NCI-H1105 (cell line): ENCODE measurements at places on chromosomes 5 and 9.

DNA sequence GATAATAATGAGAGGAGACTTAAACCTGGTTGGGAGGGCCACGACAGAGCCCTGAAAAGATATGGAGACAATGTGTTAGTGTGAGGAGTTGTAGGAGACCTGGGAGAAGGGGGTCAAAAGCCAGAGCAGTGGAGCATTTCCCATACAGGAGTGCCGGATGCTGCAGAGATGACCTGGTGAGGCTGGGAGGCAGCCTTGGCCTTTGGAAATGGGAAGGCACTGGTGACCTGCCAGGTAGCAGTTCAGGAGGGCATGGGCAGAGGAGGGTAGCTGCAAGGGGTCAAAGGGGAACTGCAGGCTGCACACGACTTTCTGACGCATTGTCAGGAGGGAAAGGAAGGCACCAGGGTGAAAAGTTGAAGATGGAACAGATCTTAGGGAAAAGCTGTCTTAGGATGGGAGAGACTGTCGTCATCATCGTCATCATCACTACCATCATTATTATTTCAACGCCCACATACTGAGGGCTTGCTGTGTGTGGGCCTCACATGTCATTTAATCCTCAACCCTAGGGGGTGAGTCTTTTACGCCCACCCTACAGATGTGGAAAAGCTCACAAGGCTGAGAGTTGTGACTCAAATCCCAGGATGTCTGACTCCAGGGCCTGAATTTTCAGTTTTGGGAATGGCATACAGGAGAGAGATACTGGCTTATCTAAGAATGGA lies 13.3 kb downstream of the ARAP3 start:
- DNase-seq, result no peak

DNA sequence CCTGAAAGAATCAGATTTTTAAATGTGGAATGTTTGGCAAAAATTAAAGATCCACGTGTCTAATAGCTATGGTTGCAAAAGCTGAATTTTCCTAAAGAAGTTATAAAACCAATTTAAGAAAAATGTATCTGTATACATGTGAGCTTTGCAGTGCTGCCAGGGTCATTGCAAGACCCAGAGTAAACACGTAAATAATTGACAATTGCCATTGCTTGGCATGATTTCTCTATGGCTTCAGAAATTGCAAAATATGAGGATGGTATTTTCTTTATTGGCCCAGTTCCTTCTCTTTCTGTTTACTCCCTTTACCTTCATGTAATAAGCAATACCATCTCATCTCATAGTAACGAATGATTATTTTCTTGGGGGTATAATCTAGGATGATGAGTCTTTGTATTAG lies 123.9 kb downstream of the ERCC6L2 start:
- DNase-seq, result no peak

DNA sequence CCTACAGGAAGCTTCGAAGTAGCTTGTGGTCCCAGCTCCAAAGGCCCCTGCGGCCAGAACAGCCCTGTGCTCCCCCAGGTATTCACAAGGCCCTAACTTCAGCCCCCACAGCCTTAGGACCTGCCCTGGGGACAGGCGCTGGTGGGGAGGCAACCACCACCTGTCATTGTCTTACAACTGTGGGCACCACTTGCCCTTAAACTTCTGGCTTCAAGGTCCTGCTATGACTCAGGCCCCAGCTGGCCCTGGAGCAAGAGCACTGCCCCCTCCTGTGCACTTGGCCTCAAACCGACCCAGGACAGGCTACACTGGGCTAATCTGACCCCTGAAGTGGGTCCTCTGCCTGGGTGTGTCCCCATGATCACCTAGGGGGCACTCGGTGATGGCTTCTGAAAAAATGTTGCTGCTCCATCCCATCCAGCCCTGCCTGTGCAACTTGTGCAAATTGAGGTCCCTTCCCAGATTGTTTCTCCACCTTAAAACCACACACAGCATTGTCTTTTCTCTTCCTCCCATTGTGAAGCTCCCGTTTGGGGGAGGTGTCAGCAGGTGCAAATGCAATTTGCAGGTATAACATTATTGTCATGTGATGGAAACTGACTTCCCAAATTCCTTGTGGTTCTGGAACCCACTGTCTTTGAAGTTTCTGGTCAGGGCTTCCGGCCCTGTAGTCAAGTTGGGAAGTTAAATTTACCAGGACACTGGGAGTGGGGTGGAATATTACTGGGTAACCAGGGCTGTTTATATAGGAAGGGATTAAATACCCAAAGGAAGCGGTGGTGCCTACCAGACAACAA lies 1.1 kb upstream of the PROB1 start:
- no peak for DNase-seq

DNA sequence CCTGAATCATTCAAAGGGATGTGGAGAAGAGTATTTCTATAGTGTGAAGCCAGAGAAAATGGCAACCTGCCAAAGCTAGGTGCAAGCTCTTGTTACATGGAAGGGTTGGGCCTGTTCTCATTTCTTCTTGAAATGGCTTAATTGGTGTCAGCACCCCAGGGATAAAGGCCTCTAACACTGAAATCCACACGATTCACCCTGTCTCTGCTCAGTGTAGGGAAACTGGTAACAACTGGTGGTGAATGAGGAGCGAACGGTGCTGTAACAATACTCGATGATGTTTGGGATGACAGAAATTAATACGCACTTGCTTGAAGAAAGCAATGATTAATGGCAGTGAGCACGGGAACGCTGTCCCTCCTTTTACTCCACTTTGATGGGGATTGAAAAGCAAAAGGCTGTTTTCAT lies 16.2 kb downstream of the PBX3 start:
- DNase-seq, result peak; percentile 97

GRCh38 chr5:17113174-17113958 lies 104.1 kb upstream of the BASP1 start:
- DNase-seq, result no peak

DNA sequence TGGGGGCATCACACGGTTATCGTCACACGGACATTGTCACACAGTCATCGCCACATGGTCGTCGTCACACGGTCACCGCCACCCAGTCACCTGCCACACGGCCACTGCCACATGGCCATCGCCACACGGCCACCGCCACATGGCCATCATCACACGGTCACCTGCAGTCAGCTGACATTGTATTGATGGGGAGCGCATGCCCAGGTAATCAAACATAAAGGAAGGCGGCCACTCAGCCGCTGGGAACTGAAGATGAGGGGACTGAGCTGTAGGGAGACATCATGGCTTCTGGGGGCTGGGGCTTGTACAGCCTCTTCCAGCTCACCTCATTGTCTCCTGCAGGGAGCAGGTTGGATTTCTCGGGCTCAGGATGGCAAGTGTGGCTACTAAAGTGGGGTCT lies 49.2 kb downstream of the MRPL36 start:
- no peak for DNase-seq

GRCh38 chr9:133080161-133080560 lies 18.4 kb downstream of the CEL start:
- DNase-seq, result no peak

- DNase-seq, result no peak
Observed at GRCh38 chr9:79043916-79044315, 527.8 kb upstream of the TLE4 start.

GRCh38 chr9:19623941-19624340 lies 164.9 kb downstream of the SLC24A2 start:
- no peak for DNase-seq

GRCh38 chr5:149413477-149414210 lies 34.6 kb upstream of the IL17B start:
- DNase-seq, result no peak

DNA sequence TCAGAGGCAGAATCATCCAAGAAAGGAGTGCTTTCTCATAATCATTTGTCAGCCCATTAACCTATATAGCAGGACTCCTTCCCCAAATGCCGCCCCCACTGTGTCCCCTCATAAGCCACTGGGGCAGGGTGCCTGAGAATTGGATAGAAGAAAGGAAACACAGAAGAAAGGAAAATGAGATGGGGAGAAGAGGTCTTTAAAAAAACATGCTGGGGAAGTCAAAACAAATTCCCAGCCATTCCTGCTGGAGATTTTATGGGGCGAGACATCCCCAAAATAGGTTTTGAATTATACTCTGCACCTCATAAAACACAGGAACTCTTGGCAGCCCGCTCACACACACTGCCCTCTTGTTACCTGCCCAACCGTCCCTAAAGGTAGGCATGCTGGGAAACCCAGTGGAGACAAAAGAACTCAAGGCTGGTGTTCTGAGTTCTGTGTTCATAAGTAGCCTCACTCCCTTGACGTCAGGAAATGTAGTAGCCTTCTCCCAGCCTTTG lies 19.7 kb downstream of the ASTN2 start:
- no peak for DNase-seq

GRCh38 chr5:177249761-177250537 lies 53.6 kb downstream of the RAB24 start:
- no peak for DNase-seq

DNA sequence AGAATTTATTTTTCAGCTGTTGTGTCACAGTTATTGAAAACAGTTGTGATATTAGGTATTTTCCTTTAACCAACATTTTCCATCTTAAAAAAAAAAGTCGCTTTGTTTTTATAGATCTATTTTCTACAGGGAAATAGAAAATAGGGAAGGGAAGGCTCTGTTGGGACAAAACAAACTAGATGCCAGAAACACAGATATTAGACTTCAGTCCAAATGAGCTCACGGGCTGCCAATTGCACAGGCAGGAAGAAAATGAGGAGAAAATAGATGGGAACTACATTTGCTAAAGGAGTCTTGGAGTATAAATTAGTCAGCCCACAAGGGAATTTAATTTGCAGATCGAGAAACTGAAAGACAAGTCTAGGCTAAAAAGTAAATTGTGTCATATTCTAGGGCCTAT lies 21.4 kb upstream of the ISOC1 start:
- DNase-seq, result no peak

- no peak for DNase-seq
Observed at GRCh38 chr9:19490828-19491227, 82.0 kb downstream of the ACER2 start.

DNA sequence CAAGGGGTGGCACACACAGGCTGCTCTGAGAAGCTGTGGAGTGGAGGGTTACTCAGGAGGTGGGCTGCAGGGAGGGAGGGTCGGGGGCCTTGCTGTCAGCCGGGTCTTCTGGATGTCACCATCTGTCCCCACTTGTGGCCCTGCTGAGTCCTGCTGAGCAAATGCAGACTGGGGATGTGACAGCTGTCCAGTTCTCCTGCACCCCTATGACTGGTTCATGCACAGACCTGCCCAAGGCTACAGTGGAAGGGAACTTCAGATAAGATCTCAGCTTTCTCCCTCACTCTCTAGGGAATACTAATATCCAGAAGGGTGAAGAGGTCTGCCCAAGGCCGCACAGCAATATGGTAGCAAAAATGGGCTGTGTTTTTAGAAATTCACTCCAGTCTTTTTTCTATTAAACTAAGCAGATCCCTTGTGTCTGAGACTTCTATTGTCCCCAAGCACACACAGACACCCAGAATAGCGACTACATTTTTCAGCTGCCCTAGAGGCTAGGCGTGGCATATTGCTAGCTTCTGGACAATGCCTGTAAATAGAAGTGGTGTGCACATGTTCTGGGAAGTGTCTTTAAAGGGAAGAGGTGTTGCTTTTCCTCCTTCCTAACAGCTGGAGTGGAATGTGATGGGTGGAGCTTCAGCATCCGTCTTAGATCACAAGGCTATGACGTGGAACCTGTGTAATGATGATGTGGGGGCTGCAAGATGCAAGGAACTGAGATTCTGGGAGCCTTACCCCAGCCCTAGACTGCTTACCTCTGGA lies 51.1 kb upstream of the TBC1D2 start:
- DNase-seq, result no peak

DNA sequence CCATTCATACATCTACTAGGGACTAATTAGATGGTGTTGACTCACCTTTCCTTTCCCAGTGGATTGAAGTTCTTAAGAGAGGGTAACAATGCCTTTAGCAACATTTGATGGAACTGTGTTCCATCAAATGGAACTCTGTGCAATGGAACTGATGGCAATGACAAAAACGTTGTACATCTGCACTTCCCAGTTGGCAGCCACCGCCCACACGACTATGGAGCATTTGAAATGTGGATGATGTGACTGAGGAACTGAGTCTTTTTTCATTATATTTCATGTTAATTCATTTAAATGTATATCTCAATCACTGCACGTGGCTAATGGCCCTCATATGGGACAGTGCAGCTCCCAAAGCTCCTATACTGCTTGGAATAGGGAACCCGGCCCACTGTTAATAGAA lies 39.0 kb upstream of the ICE1 start:
- DNase-seq, result no peak

DNA sequence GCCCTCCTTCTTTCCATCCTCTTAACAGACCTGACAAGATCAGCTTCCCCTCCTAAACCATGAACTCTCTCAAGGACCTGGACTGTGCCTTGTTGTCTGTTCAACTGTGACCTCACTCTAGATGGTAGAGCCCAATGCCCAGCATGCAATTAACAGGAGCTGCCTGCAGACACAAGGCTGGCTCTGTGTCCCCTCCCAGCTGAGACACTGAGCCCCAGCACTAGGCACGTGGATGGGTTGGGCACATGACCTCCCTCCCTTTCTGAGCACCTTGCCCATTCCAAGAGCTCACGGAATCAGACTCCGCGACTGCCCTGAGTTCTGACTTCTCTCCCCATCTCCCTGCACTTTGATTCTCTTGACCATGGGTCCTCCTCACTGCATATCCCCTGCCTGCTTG lies 93.5 kb upstream of the LRRTM2 start:
- no peak for DNase-seq

GRCh38 chr5:97425511-97425910 lies 242.5 kb upstream of the RIOK2 start:
- DNase-seq, result no peak

DNA sequence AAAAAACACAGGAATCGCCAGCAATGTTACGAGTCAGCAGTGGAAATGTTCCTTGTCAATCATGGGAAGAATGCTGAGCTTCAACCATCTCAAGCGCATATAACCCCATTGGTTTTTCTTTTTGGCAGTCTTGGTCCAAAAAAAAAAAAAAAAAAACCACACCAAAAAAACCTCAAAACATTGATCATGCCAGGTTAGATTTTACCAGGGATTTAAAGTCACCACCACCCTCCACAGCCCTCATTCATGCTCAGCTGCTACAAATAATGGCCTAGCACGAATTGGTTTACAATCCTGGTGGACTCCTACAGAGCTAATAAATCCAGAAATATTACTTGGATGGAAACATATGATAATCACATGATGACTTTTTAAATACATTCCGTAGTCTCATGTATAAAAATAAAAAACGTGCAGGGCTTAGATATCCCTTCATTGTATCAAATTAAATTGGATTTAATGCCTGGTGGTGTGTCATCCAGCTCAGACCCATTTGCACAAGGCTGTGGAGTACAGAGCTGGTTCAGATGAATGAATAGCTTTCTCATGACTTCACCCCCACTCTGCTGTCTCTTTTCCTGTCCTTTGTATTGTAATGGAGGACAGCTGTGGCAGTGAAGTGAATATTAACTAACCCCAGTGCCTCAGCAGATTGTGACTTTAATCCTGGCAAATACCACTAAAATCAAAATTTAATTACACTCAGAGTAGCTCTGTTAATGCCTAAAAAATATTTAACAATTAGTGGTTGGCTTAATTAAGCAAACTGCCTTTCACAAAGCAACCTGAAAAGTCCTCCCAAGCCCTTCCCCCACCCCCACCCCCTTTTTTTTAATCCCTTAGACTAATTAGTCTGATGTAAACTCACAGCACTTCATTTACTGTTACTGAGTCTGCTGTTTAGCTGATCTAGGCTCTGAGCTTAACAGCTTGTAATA lies 626.5 kb upstream of the ZNF608 start:
- peak; percentile 48 for DNase-seq

GRCh38 chr9:69293156-69293555 lies 31.9 kb upstream of the ENTREP1 start:
- DNase-seq, result no peak
